Activated effector memory CD4-positive, alpha-beta T cell treated with Interleukin-2 at 50 U/mL for 16 hours (primary cell): ENCODE measurements at places on chromosomes 12 and 14.

GRCh38 chr14:66240105-66240504 is 246.1 kb upstream of the CCDC196 start:
- no peak for DNase-seq

- DNase-seq, result no peak
Measured at GRCh38 chr12:132259364-132259871, 70.0 kb downstream of the GALNT9 start.

DNA sequence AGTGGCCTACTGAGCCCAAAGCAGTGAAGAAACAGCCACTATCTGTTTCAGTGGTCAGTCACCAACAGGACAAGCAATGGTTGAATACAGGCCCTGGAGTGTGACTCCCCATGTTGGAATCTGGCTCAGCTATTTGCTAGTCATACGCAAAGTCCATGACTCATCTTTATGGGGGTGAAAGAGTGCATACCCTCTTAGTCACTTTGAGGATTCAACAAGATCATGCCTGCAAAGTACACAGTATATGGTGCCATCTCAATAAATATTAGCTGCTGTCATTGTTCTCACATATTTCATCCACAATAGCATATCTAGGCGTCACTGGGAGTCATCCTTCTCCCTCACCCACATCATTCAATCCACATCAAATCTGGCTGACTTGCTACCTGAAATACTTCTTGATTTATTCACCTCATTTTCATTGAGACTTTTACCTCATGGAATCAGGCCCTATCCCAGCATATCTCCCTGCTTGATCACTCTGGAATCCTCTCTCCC is 26.4 kb upstream of the STAB2 start:
- DNase-seq, result no peak

DNA sequence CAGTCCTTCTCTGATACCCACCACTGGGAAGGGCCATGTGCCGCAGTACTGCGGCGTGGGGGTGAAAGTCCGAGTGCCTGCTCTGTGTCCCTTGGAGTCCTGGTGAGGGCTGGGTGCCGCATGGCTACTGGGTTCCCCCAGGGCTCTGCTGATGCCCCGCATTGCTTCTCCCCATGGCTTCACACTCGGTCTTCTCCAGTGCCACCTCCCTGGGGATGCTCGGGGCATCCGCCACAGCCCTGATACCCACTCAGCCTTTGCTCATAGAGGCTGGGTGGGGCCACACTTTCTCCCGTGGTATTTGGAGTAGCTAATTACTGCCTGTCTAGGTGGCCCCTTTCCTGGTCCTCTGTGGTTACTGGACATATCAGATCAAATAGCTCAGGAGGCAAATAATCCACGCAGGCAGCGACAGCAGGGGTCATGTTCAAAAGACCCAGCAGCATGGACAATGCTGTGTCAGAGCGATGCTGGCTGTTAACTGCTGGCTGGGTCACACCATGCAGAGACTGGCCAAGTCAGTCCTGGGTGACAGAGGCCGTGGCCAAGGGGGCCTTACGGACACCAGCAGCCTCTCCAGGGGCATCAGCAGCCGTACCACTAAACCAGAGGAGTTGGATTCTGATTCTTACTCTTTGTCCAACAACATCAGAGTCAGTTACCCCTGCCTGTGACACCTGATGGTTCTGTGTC is 106.5 kb downstream of the ADGRD1 start:
- no peak for DNase-seq

GRCh38 chr12:59036973-59037762 is 116.9 kb upstream of the LRIG3 start:
- DNase-seq, result no peak

DNA sequence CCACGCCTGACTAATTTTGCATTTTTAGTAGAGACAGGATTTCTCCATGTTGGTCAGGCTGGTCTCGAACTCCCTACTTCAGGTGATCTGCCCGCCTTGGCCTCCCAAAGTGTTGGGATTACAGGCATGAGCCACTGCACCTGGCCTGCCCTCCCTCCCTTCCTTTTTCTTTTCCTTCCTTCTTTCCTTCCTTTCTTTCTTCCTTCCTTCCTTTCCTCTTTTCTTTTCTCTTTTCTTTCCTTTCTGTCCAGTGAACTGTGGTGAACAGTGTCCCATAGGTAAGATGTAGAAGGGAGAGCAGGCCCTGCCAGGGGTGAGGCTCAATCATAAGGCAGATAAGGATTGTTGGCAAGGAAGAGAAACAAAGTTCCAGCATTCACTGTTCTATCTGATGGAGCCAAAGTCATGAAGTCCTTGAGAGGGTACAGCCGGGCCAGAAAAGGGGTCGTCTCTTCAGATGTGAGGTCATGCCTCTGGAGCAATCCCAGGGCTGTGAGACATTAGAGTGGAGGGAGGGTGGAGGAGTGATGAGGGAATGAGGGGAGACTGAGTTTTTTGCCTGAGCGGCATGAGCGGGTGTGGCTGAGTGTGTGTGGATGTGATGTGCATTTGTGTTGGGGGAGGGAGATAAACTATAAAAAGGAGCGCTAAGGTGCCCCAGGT is 4.2 kb upstream of the MLF2 start:
- no peak for DNase-seq

DNA sequence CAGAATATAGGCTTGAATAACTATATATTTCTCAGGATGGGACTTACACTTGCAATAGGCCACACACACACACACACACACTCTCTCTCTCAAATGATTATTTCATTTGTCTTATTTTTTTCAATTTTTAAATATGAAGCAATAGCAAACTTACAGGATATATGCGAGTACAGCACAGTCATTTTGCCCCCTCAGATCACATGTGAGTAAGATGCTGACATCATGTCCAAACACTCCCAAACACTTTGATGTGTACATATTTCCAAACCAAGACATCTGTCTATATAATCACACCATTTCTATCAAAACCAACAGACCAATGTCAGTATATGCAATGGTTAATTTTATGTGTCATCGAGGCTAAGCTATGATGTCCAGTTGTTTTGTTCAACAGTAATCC is 1535.9 kb upstream of the FLRT2 start:
- no peak for DNase-seq

DNA sequence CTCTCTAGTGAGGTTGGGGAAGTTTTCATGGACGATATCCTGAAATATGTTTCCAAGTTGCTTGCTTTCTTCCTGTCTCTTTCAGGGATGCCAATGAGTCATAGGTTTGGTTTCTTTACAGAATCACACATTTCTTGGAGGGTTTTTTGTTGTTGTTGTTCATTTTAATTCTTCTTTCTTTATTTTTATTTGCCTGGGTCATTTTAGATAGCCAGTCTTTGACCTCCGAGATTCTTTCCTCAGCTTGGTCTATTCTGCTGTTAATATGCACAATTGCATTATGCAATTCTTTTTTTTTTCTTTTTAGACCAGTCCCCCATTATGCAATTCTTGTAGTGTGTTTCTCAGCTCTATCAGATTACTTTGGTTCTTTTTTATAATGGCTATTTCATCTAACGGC is 338.9 kb downstream of the AEBP2 start:
- no peak for DNase-seq

GRCh38 chr12:55043542-55043941 is 23.8 kb downstream of the NEUROD4 start:
- no peak for DNase-seq
